Adrenal gland (tissue), 19 donors: ENCODE measurements at places on chromosomes 11 and 22. TPM values are rescaled to one million over a fixed set of nuclear protein-coding genes. Genes with fewer than 3 reads are reported as not detected.

HTR3B gene
- not detected for total RNA-seq

JHY gene
- total RNA-seq, result 4.4 TPM

ANO9 gene
- 2.2 TPM for total RNA-seq

SLC35F2 gene
- total RNA-seq, result 1.9 TPM

ZNF214 gene
- total RNA-seq, result 1.8 TPM

WNT7B gene
- not detected for total RNA-seq

IGF2 gene
- total RNA-seq, result 83.9 TPM

TANGO2 gene
- total RNA-seq, result 41.3 TPM

HPX gene
- total RNA-seq, result 1.9 TPM

PRSS23 gene
- total RNA-seq, result 46.7 TPM

ARCN1 gene
- total RNA-seq, result 254 TPM

- peak; percentile 18 for DNase-seq
These were observed 60.2 kb upstream of the LYVE1 start for GRCh38 chr11:10628508-10629236.

GRCh38 chr11:123219066-123219690 is 24.1 kb upstream of the CLMP start:
- DNase-seq, result no peak

GRCh38 chr11:66224226-66224855 is 44.1 kb upstream of the RAB1B start:
- DNase-seq, result no peak

GRCh38 chr11:72220696-72221363 is 3.7 kb upstream of the INPPL1 start:
- no peak for DNase-seq

DNA sequence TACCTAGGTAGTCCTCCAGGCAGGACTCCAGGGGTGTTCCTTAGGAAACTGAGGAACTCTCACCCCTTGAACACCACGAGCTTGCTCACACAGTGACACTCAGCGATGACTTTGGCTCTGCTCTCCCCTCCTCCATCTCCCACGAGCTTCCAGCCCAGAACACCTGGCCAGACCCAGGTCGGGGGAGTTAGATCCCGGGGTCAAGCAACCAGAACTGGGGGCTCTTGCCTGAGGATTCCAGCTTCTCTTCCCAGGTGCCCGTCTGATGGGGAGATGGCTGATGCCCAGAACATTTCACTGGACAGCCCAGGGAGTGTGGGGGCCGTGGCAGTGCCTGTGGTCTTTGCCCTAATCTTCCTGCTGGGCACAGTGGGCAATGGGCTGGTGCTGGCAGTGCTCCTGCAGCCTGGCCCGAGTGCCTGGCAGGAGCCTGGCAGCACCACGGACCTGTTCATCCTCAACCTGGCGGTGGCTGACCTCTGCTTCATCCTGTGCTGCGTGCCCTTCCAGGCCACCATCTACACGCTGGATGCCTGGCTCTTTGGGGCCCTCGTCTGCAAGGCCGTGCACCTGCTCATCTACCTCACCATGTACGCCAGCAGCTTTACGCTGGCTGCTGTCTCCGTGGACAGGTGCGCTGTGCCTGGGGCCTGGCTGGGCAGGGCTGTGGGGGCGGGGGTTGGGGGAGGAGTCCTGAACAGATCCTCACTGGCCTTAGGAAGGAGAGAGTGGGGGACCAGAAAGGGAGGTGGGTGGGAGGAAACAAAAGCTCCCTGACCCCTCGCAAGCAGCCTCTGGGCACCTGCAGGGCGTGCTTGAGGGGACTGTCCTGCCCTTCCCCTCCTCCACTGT is at the start of gene GALR3:
Gene GALR3 (plus strand): TSS at position 249 of the 852 bp plus-strand sequence. CDS start 25 bp downstream, at position 274.
- no peak for DNase-seq

DNA sequence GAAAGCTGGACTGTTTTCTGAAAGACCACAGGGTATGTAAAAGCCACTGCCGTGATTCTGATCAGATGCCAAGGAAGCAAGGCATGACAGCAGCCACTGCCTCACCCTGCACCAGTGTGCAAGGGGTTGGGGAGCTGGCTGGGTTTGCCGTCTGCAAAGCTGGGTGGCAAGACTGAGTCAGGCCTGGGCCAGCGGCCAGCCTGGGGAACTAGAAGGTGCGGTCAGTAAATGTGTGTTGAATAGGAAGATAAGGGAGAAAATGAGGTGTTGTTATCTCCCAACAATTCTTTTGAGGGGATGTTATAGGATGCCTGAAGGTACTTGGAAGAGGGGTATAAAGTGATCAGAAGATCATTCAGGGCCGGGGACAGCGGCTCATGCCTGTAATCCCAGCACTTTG is 8.0 kb downstream of the VSTM5 start:
- peak; percentile 42 for DNase-seq

DNA sequence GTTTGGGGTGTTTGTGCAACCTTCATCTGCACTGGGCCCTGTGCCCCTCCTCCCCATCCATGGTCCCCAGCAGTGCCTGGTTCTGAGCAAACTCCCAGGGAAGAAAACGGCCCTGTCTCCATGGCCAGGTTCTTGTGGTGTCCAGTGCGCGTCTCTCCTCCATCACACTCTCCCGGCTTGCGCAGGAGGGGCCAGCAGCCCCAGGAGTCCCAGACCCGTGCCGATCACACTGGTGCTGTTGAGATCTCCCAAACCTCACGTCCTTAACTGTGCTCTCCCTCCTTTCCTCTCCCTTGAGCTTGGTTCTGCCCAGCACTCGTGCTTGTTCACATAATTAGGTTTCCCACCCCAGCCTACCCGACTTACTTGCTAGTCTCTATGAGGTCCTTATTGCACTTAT is 10.9 kb upstream of the GRK2 start:
- no peak for DNase-seq

DNA sequence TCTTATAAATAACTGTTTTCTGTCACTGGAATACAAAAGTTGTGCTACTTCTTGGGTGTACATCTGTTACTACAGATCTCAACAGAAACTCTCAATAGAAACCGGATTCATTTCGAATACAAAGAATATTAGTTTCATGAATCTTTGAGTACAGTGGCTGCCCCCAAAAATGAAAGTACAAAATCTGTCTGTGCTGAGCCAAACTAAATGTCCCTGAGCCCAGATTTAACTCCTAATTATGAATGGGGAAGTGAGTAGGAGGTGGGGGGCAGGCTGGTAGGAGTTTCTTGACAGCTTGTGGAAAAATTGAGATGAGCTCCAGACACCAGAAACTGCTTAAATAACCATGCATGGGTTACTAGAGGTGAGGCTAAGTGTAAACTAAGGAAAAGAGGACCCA is 41.6 kb downstream of the PITPNB start:
- DNase-seq, result no peak

- DNase-seq, result no peak
These were observed 56.1 kb upstream of the TIMP3 start for GRCh38 chr22:32745251-32745995.

DNA sequence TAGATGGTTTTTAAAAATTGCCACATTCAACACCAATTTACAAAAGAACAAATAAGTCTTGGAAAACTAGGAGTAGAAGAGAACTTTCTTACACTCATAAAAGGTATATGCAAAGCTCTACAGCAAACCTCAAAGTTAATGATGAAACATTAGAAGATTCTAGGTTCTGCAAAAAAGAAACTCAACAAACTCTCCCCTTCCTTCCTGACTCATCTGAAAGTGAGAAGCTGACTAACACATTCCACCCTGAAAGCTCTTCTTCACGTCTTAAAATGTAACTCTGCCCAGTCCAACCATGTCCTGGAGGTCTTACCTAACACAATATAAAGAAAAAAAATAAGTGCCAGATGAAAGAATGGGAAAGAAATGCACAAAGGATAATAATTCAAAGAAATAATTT is 218.9 kb upstream of the ISX start:
- DNase-seq, result no peak

DNA sequence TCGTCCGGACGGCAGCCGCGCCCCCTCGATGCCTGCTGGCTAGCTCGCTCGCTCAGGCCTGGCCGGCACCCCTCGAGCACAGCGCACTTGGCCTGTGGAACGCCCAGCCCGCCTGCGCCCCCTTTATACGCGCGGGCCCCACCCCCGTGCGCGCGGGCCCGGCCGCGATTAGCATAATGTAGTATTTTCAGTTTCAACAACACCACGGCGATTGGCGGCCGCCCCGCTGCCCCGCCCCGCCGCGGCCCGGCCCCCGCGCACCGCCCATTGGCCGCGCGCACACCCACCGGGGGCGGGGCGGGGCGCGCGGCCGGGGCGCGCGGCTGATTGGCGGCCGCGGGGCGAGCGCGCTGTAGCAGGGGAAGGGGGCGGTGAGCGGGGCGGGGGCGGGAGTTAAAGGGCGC is at the start of gene CDKN1C:
Gene CDKN1C (minus strand): TSS at position 98 of the 404 bp plus-strand sequence. CDS start 319 bp downstream, outside the sequence.
- DNase-seq, result peak; percentile 90

DNA sequence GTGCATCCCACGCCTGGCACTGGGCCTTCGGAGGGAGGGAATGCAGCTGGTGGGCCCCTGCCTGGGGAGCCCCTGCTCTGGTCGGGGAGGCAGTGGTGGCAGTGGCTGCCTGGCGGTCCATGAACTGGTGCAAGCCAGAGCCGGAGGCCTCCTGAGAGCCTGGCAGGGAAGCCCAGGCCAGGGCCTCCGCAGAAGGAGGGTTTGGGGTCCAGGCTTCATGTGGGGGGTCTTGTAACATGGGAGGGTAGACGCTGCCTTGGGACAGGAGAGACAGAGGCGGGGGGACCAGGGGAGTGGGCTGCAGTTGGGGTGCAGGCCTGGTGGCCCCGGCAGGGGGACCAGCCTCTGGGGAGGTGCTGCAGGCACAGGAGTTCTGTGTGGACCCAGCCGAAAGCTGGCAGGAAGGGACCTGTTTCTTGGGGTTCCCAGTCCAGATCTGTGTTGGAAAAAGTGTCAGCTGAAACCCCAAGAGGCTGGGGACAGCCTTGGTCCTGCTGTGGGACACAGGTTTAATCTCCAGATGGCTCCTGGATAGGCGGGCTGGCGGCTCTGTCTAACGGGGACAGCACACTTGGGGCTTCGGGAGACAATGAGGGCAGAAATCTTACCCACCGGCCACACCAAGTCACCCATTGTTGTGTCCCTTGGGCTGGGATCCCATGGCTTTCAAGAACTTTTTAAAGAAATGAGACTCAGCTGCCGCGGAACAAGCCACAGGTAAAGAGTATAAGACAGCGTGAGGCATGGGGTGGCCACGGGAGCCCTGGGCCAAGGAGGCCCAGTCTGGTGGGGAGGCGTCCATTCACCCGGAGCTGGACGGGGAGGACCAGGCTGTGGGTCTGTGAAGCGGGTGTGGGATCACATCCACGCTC is 73.5 kb downstream of the KCNQ1 start:
- peak; percentile 5 for DNase-seq

DNA sequence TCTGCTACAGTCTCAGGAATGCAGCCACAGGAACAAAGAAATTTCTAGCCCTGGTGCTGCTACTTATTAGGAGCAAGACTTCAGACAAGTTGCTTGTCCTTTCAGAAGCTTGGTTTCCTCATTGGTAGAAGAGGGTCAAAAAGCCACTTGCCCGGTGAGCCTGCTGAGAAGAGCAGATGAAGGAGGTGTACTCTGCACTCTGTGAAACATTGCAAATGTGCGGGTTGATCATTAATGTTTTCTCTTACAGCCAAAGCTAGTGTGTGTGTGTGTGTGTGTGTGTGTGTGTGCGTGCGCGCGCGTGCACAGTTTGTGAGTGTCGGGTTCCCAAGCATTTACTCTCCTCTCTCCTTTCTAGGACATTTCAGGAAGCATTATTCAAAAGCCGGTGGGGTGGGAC is 86.3 kb upstream of the NNMT start:
- DNase-seq, result no peak

- no peak for DNase-seq
These were observed 8.2 kb downstream of the PNPLA3 start for GRCh38 chr22:43931771-43932170.

DNA sequence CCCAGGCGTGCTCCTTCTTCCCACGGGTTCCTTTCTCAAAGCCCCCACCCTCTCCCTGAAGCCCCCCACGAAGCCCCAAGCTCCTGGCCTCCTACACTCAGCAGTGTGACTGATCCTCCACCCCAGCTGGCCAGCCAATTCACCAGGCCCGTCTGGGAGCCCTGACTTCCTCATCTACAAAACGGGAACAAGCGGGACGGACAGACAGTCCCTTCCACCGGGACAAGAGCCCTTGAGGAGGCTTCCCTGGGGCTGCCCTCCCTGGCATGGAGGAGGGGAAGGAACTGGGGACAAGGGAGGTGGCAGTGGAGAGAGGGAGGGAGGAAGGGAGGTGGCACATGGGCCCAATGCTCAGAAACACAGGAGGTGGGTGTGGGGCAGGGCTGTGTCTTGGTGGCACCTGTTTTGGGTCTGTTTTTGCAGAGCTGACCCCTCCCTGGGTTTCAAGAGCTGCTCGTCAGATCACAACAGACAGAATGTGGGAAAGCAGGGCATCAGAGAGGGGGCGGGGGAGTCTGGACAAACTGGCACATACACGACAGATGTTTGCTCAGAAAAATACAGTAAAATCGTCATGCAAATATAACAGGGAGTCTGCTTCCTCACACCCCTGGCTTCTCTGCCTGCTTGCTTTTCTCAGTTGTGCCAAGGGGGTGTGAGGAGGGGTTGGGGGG is 56.8 kb downstream of the ELFN2 start:
- DNase-seq, result peak; percentile 33

- no peak for DNase-seq
These were observed 105.4 kb downstream of the CASP12 start for GRCh38 chr11:104792861-104793260.

DNA sequence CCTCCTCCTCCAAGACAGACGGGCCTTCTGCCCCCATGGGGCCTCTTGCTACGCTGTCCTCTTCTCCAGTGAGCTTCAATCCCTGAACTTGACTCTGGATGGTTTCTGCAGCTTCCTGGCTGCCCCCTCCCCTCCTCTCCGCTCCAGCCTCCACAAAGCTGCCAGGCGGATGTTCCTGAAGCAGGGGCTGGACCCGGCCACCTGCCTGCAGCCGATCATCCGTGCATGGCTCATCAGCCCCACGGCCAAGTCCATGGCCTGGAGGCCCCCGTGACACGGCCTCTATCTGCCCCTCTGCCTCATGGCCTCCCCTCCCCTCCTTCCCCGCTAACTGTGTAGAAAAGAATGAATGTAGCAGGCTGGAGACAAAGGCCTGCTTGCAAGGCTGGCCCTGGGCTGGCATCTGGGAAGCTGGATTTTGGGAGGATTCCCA is 6.8 kb upstream of the SUN2 start:
- DNase-seq, result no peak

- peak; percentile 58 for DNase-seq
These were observed 1.6 kb downstream of the SPTBN2 start for GRCh38 chr11:66727282-66728037.

DNA sequence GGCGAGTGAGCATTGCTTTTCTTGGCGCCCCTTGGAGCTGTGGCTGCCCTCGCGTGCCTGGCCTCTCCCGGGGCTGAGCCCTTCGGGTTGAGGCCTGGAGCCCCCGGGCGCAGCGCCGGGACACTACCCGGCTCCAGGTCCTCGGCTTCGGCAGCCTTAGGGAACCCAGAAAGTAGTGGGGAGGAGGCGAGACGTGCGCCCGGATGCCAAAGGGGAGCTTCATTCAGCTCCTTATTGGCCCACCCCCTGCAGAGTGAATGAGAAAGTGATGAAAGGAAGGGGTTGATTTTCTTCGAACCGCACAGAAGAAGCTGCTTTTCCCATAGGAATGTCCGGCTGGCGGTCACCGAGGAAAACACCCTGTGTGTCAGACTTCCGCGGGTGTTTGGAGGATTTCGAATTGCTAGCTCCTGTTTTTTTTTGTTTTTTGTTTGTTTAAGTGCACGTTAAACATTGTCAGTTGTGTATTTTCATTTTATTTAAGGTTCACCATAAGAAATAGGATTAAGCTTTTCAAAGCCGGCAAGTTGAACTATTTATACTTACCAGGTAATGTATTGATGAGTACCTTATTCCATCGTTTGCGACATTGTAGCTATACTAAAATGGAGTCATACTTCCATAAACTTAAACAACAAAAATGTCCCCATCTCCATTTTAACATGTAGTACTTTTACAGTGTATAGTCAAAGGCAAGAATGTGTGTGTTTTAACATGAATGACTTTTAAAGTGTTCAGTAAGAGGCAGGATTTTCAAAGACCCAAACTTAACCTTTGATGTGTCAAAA is 841 bp upstream of the EIF4G2 start:
- DNase-seq, result no peak
